ENCODE measurements at places on chromosomes 7 and 10.

- DNase-seq = no peak
Measured at GRCh38 chr10:132521466-132522102, 16.0 kb upstream of the INPP5A start.

DNA sequence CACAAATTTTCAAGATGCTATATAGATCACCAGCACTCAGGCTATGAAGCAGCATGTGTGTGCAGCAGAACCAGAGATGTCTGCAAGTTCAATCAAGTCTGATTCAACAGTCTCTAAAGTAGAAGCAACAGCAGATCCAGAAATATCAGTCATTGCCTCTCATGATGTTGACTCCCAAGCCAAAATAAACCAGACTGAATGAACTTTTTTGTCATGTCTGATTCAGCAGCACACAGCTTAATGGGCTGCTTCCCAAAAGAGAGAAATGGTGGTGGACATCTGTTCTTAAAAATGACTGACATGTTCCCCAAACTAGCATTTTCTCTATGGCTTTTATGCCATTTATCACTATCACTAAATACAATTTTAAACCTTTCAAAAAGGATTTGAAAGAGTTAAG, 53.8 kb downstream of the TMEM26 start:
- no peak for DNase-seq

- DNase-seq = no peak
Measured at GRCh38 chr7:45696476-45696875, 122.3 kb downstream of the ADCY1 start.

DNA sequence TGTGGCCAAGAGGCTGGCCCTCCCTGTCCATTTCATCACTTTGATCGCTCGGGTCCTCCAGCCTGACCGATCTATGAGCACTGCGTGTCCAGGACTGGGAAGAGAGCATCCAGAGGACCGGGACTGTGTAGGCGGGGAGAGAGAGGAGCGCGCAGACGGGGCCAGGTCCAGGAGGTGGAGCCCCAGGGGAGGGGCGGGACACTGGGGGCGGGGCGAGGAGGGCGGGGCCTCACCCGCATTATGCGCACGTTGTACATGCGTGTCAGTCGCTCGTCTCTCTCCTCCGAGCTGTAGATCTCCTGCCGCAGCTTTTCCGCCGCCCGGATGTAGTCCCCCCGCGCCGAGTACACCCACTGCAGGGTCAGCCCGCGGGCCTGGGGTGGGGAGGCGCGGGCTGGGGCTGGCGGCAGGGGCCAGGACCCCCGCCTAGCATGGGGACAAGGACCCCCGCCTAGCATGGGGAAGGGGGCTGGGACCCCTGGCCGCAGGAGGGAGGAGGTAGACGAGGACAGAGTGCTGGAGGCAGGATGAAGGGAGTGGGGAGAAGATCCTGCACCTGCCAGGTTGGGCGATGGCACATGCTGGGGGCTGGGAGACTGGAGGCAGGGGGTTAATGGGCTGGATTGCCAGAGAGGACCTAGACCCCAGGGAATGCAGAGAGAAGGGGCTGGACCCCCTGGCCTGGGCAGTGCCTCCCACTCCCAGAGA, 14.3 kb downstream of the MOSPD3 start:
- DNase-seq = no peak

DNA sequence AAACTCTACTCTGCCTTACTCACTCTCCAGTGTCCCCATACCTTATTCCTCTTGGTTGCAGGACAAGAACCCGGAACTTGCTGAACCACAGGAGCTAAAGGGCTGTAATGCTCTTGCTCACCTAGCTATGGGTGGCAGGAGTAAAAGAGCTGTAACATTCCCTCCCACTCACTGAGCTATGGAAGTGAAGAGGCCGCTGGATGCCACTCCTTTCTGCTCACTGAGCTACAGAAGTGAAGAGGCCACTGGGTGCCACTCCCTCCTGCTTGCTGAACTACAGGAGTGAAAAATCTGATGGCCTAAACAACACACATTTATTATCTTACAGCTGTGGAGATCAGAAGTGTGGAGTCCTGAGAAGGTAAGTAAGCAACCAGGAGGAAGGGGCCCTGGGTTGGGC, 17.5 kb downstream of the MRPS24 start:
- DNase-seq = no peak

DNA sequence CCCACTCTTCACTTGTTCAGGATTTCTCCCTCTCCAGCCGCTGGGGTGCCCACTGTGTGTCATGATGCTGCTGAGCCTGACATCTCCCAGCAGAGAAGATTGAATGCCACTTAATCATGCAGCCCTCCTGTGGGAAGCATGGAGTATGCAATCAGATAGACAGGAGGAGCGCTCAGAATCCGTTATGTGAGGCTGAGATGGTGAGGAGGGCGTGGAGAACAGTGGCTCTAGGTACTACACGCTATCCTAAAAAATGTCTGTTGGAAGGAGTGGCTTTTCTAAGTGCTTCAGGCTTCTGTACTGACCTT, 334.3 kb downstream of the LRMDA start:
- no peak for DNase-seq

GRCh38 chr7:44193011-44193802, 4.0 kb upstream of the GCK start:
- DNase-seq = no peak

DNA sequence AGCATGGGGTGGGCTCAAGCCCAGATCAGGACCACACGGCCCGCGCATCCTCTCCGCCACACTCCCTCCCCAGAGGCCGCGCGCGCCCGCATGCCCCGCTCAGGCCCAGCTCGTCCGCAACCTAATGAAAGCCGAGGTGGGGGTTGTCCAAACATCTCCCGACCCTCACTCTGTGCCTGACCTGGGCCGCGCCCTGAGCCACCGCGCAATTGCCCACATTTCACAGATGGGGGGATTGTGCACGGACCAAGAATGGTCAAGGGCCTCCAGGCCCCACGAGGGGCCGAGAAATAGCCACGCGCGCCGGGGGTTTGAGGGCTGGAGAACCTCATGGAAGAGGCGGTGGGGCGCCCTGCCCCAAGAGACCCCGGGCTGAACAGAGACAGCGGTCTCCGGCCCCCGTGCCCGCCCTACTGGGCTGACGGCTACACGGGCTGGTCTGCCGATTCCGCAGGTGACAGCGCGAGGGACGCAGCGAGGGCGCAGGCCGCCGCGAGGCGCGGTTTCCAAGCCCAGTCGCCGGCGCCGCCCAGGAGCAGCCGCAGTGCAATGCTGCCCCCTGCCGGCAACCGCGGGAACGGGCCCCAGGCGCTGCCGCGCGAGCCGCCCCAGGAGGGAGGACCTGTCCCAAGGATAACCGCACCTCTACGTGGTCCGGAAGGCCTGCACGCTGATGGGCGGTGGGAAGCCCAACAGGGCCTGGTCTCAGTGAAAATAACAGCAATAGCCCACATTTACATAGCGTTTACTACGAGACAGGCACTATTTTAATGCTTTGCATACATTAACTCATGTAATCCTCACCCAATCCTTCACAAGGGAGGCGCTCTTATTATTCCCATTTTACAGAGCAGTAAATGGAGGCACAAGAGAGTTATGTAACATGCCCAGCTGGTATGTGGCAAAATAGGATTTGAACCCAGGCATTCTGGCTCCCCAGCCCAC, 10.5 kb upstream of the GRID1 start:
- no peak for DNase-seq

- DNase-seq = no peak
Measured at GRCh38 chr7:50587737-50588136, 22.5 kb upstream of the DDC start.

DNA sequence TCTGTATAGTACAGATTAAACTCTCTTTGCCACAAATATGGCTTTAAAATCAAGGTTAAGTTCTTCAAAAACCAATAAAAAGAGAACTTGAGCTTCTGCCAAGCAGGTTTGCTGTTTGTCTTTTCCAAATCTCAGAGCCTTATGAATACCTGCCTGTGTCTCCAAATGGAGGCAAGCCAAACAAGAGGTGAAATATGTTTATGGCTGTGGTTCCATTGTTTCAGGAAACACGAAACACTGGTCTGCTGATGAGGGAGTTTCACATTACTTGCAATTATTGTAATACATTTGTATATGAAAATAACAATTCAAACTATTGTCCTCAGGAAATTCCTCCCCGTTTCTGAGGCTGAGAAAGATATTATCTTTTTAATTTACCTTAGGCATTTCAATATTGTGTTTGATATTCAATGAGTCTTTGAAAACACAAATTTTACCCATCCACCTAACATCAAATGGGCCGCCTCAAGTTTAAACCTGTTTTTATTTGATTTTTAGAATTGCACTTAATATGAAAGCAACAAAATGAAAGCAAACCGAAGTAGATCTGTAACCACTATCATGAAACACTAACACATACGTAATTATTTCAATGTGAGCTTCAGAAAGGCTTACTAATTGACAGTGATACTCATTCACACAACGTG, 359.3 kb downstream of the HGF start:
- DNase-seq = no peak

DNA sequence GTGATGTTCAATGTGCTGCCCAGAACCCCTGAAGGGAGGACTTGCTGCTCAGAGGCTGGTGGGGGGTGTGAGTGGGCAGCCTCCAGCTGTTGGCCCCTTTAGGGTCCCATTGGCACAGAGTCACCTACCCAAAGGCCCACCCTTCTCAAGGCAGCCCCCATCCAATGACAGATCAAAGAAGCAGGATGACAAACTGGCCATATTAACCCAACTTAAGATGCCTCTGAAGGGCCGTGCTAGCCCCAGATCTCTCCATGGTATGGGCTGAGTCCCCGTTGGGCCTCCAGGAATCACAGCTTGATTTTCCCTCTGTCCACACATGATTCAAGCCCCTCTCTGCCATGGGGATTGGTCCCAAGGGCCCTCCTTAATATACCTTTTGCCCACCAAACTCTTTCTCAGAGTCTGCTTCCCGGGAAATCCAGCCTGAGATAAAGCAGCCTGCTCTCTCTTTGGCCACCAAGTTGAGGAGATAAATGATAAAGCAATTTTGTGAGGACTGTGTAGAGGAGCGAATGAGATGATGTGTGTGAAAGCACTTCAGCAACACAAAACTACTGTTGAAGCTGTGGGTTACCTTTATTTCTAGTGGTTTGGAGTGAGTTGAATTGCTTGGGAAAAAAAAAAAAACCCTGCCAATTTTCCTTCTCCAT, 38.2 kb upstream of the C10orf71 start:
- DNase-seq = no peak

DNA sequence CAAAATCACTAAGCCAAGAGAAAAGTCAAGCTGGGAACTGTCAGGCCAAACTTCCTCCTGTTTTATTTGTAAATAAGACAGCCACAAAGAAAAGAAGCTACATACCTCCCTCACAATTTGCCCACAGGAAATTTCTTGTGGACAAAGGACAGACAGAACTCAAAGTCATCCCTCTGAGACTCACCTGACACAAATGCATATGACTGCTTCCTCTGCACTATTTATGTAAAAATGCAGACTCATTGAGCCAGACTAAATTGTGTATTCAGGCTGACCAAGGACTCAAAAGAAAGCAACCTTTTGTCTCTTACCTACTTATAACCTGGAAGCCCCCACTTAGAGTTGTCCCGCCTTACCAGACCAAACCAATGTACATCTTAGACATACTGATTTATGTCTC, 11.8 kb downstream of the TOMM7 start:
- no peak for DNase-seq

DNA sequence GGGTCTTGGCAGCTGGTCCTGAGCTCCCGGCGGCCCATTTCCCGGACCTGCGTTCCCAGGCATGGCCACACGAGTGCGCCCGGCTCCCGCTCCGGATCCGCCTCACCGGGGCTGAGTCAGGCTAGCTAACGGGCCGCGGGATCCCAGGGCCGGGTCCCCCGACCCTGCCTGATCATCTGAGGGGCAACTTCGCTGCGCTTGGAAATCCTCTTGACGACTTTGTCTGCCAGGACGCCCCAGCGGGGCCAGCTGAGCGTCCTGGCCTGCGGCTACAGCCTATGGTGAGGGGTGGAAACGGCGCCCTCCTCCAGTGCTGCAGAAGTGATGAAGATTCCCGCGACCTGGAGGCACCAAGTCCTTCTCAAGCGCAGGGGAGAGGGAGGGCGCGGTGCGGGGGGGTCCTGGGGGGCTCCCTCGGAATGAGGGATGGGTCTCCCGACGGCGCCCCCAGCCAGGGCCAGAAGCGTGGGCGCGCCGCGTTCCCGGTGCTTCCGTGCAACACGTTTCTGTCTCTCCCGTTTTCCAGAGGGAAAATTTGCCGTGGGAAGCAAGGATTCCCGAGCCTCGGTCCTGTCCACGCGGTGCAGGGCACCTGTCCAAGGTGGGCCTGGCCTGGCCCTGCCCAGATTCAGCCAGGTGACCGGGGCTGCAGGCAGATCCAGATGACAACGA, 212.4 kb downstream of the CCSER2 start:
- DNase-seq = no peak

- no peak for DNase-seq
Measured at GRCh38 chr7:114481999-114482398, 67.4 kb downstream of the FOXP2 start.

- no peak for DNase-seq
Measured at GRCh38 chr7:15845461-15845860, 159.0 kb upstream of the MEOX2 start.

DNA sequence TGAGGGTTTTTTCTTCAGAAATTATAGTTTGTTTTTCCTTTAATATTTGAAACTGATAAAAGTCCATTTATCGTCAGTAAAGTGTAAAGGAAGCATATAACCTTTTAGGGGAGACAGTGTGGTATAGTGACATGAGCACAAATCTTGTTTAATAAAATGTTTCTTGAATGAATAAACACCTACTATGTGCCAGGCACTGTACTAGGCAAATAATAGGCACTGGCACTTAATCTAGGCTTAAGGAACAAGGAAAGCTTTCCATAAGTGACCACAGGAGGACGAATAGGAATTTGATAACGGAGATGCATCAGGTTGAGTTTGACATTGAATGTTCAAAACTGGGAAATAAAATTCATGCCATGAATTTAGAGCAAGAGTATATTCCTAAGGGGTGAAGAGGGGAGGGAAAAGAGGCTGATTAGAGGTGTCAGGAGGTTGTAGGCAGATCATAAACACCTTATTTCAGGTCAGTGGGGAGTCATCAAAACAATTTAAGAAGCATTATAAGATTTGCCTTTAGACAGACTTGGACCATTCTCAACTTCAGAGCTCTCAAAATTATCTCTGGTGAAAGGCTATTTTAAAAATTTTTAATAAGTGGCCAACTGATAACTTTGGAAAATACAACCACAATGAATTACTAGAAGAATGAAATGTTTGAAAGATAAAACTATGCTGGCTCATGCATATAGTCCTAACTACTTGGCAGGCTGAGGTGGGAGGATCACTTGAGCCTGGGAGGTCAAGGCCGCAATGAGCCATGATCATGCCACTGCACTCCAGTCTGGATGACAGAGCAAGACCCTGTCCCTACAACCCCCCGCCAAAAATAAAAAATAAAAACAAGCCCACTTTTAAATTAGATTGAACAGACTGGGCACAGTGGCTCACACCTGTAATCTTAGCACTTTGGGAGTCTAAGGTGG, 22.4 kb downstream of the RALA start:
- no peak for DNase-seq
